Right renal cortex interstitium (tissue), 3 donors: ENCODE measurements at places on chromosomes 11 and 22. TPM values are rescaled to one million over a fixed set of nuclear protein-coding genes. Genes with fewer than 3 reads are reported as not detected.

PDGFB gene
- polyA plus RNA-seq: 13.3 TPM

CRYBB2 gene
- polyA plus RNA-seq: 0.48 TPM

IRF7 gene
- 5.9 TPM for polyA plus RNA-seq

CCDC81 gene
- 0.92 TPM for polyA plus RNA-seq

SCYL1 gene
- 68.7 TPM for polyA plus RNA-seq

OR8D4 gene
- polyA plus RNA-seq: not detected

OR52J3 gene
- polyA plus RNA-seq: not detected

SULT4A1 gene
- polyA plus RNA-seq: 1.9 TPM

SLC22A8 gene
- polyA plus RNA-seq: 29.0 TPM

CCDC73 gene
- 0.19 TPM for polyA plus RNA-seq

ANO5 gene
- 7.9 TPM for polyA plus RNA-seq

OR5A1 gene
- polyA plus RNA-seq: not detected

SRSF8 gene
- 71.6 TPM for polyA plus RNA-seq

FJX1 gene
- polyA plus RNA-seq: 17.4 TPM

YAP1 gene
- 197 TPM for polyA plus RNA-seq
